Fibroblast of lung (primary cell): ENCODE measurements at places on chromosomes 2 and 18. TPM values are rescaled to one million over a fixed set of nuclear protein-coding genes. Genes with fewer than 3 reads are reported as not detected.

- DNase-seq = no peak
These were observed 61.6 kb upstream of the TACR1 start for GRCh38 chr2:75260946-75261345.

GRCh38 chr2:223075301-223076270 lies 23.6 kb downstream of the KCNE4 start:
- DNase-seq = peak; percentile 87

GRCh38 chr2:236962816-236963215 lies 122.9 kb upstream of the COPS8 start:
- DNase-seq = no peak

GRCh38 chr2:46828491-46829230 lies 86.9 kb downstream of the MCFD2 start:
- no peak for DNase-seq

- DNase-seq = no peak
These were observed 293.5 kb downstream of the ARHGAP15 start for GRCh38 chr2:143422681-143423080.

GRCh38 chr2:174495365-174496012 lies 8.7 kb upstream of the GPR155 start:
- DNase-seq = no peak

- DNase-seq = no peak
These were observed 45.8 kb upstream of the HS6ST1 start for GRCh38 chr2:128364441-128364911.

GRCh38 chr18:9991011-9992000 lies 77.5 kb downstream of the VAPA start:
- no peak for DNase-seq

DNA sequence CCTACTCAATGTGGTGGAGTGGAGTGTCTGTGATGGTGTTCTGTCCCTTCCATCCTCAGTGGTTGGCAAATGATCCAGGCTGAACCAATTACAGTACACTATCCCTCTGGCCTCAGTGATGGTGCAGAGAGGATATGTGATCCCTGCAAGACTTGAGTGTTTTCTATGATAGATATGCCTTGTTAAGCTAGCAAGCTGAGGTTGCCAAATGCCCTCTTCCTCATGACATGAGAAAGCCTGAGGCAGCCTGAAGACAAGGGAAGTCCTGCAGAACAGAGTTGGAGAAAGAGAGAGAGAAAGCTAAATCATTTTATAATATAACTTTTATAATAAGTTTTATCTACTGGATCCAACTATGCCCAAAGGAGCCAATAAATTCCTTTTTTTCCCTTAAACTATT lies 41.6 kb upstream of the GORASP2 start:
- DNase-seq = no peak

Gene GPR35
- 0.09 TPM in 1 of 2 replicates, not detected in the other for polyA plus RNA-seq

Gene KLHL14
- polyA plus RNA-seq = not detected in 2 replicates

Gene CCDC148
- 0.61 and 1.2 TPM in 2 replicates for polyA plus RNA-seq

Gene SLC4A3
- 0.93 and 1.4 TPM in 2 replicates for polyA plus RNA-seq

Gene COL5A2
- polyA plus RNA-seq = 93.1 and 353 TPM in 2 replicates

Gene RPRD1A
- 25.6 and 36.4 TPM in 2 replicates for polyA plus RNA-seq
